ENCODE measurements at places on chromosomes 12 and 14. TPM values are rescaled to one million over a fixed set of nuclear protein-coding genes. Genes with fewer than 3 reads are reported as not detected.

GRCh38 chr14:51039252-51039651 is 55.7 kb downstream of the TRIM9 start:
- no peaks in the 10 kb centered on the region for H3K36me3 ChIP-seq
- H3K4me3 ChIP-seq: no peak overlapping the region
- no peaks in the 10 kb centered on the region for H3K4me1 ChIP-seq
- no peak for DNase-seq
- H3K27ac ChIP-seq: no peak overlapping the region

DNA sequence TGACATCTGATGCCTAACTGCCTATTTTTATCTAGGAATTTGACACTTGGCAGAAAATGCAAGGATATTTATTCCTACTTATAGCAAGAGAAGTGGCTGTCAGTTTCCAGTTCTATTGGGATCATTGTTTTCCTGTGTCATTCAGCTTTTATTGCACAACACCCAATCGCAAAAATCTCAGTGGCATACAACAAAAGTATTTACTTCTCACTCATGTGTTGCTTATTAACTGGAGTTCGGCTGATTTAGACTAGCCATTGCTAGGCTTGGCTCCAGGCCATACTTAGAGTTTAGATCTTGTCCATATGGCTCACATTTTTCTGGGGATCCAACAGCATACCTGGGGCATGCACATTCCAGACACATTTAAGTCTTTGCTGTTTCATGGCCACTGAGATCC is 218.6 kb upstream of the SYT1 start:
- H3K27me3 ChIP-seq: no peaks in the 10 kb centered on the region
- H3K36me3 ChIP-seq: no peaks in the 10 kb centered on the region
- H3K4me3 ChIP-seq: no peak overlapping the region
- H3K4me1 ChIP-seq: no peaks in the 10 kb centered on the region

DNA sequence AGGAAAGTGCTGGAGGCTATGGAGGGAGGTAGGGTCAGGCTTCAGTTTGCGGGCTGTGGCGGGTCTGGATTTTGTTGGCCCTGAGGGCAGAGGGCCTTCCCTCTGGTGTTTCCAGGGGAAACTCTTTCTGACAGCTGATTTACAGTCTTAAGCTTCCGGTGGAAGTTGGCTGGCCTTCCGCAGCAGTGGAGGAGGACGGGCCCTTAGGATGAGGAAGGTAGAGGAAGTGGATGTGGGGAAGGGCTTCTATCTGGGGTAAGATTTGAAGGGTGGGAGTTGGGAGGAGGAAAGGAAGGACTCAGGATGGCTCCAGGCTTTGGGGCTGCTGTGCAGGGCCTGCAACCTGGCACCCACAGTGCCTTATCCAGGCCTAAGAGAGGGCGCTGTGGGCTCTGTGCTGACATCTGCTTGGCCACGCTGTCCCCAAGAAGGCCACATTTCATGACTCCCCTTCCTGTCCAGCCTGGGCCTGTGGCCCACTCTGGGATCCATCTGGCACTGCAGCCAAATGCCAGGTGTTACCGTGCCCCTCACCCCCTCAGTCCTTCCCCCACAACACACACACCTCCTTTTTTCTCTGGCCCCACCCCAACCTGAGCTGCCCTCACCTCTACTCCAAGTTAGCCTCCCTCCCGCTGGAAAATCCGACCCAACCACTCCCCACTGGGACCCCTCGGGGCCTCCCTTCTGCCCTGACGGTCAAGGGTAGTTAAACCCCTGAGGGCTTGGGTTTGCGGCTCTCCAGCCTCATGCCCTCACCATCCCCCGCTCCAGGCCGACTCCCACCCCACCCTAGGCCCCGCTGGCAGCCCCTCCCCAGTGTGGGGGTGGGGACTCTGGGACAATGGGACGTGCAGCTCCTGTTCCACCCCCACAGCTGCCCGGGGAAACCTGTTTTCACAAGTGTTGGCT is 7.7 kb upstream of the PPP1R13B start:
- H3K4me1 ChIP-seq: peaks cover 21% of the 10 kb centered on the region
- no peaks in the 10 kb centered on the region for H3K36me3 ChIP-seq
- no peak overlapping the region for H3K4me3 ChIP-seq

DNA sequence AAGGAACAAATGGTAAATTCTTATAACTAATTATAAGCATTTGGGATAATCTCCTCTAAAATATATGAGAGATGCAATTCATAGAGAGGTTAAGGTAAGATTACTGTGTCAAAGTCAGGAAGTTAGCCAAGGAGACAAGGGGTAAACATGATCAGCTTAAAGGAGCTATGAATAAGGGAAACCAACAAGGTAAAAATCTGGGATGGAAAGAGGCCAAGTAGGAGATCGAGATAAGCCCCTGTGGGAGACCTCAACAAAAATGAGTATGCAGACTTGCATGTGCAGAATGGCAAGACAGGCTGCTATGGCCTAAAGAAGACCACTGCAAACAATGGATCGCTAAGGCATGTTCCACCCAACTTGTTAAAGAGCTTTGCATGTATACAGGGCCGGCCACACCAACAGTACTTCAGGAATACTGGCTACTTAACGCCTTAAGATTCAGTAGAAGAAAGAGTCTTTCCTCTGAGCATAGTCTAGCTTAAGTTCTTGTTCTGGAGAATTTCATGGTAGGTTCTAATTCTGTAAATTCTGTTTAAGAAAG is 738.6 kb downstream of the GALC start:
- no peaks in the 10 kb centered on the region for H3K4me1 ChIP-seq
- no peak for DNase-seq
- H3K27me3 ChIP-seq: no peaks in the 10 kb centered on the region

DNA sequence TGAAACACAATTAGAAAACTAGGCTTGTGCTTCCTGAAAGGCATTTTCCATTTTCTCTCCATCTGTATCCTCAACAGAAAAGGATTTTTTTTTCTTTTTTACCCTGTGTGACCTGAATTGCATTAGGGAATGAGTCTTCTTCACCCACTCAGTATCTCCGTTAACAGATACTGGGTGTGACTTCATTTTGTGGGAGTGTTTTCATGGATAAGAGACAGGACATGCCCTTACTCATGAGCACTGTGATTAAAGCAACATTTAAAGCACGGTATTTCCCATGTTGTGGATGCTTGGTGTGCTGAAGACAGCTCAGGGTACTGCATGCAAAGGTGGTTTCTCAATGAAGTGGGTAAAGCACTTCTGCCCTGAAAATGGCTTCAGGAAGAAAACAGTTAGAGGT is 1397.3 kb upstream of the TMEM132C start:
- H3K4me1 ChIP-seq: peaks cover 3% of the 10 kb centered on the region
- H3K27me3 ChIP-seq: no peaks in the 10 kb centered on the region
- no peaks in the 10 kb centered on the region for H3K36me3 ChIP-seq
- DNase-seq: peak; percentile 62
- no peak overlapping the region for H3K4me3 ChIP-seq

SPIC gene
- total RNA-seq: not detected

DNA sequence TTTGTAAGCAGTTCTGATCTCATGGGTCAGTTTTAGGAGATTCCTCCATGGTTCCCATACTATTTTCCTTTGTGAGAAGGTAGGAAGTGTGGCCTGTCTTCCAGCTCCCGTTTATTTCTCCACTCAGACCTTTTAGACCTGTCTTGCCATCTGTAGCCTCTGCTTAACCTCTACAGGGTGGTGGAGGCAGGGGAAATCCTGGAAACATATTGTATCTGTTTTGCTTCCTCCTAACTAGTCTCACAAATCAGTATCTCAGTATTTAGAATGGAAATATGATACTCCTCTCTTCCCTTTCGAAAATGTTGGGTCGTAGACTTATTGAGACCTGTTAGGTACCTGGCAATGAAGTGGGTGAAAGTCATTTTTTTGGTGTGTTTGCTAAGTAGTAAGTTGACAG is 399.4 kb upstream of the RGS6 start:
- H3K27me3 ChIP-seq: no peaks in the 10 kb centered on the region
- H3K27ac ChIP-seq: no peak overlapping the region
- H3K4me3 ChIP-seq: no peak overlapping the region
- no peaks in the 10 kb centered on the region for H3K36me3 ChIP-seq

DNA sequence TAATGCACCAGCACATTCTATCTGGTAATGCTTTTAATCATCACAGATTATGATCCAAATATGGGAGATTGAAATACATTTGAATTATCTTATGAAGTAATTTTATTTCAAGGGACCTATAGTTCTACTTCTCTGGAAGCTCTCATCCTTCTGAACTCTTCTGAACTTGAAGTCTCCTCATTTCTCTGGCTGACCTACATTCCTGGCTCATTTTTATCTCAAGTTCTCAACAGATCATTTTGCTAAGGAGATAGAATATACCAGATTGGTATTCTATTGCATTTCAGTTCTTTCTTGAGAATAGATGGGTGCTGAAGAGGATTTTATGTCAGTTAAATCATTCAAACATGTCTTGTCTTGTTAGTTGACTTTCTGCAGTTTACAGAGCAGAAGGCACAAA is 7.9 kb downstream of the HMGA2 start:
- no peaks in the 10 kb centered on the region for H3K27me3 ChIP-seq
- H3K4me3 ChIP-seq: no peak overlapping the region
- no peak overlapping the region for H3K27ac ChIP-seq
- H3K36me3 ChIP-seq: no peaks in the 10 kb centered on the region
- H3K4me1 ChIP-seq: no peaks in the 10 kb centered on the region

- no peaks in the 10 kb centered on the region for H3K36me3 ChIP-seq
- no peak for DNase-seq
- no peaks in the 10 kb centered on the region for H3K27me3 ChIP-seq
- H3K4me3 ChIP-seq: no peak overlapping the region
- H3K4me1 ChIP-seq: peaks cover 57% of the 10 kb centered on the region
Observed at GRCh38 chr14:68364792-68365192, 428.1 kb downstream of the ZFP36L1 start.

- H3K36me3 ChIP-seq: no peaks in the 10 kb centered on the region
- no peak for DNase-seq
- peaks cover 6% of the 10 kb centered on the region for H3K4me1 ChIP-seq
- H3K4me3 ChIP-seq: no peak overlapping the region
- no peak overlapping the region for H3K27ac ChIP-seq
Observed at GRCh38 chr12:71945121-71945520, 6.5 kb downstream of the TPH2 start.
